ENCODE measurements at places on chromosomes 7 and 10. TPM values are rescaled to one million over a fixed set of nuclear protein-coding genes. Genes with fewer than 3 reads are reported as not detected.

The ITPRID1 gene
- not detected for total RNA-seq

The OR2A1 gene
- not detected for total RNA-seq

The GOLGA7B gene
- 5.1 TPM for total RNA-seq

The DYDC2 gene
- not detected for total RNA-seq

The TMEM176B gene
- not detected for total RNA-seq

The MSS51 gene
- total RNA-seq: 0.41 TPM
